ENCODE measurements at places on chromosomes 2 and 18.

DNA sequence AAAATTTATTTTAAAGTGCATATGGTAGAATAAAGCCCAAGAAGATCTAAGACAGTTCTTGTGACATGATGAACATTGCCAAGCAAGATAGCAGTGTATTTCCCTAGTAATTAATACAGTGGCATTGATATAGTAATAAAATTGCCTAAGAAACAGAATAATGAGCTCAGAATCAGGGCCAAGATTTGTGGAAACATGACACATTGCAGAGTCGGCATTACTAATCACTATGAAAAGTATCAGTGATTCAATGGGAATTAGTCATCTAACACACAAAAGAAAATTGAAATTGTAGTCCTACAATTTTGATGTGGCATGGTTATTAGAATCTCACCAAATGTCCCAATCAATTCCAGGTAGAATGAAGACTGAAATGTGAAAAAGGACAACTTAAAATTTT is 243.0 kb upstream of the CYRIA start:
- DNase-seq, result no peak

GRCh38 chr2:128291161-128291843 is 27.4 kb downstream of the HS6ST1 start:
- DNase-seq, result no peak

DNA sequence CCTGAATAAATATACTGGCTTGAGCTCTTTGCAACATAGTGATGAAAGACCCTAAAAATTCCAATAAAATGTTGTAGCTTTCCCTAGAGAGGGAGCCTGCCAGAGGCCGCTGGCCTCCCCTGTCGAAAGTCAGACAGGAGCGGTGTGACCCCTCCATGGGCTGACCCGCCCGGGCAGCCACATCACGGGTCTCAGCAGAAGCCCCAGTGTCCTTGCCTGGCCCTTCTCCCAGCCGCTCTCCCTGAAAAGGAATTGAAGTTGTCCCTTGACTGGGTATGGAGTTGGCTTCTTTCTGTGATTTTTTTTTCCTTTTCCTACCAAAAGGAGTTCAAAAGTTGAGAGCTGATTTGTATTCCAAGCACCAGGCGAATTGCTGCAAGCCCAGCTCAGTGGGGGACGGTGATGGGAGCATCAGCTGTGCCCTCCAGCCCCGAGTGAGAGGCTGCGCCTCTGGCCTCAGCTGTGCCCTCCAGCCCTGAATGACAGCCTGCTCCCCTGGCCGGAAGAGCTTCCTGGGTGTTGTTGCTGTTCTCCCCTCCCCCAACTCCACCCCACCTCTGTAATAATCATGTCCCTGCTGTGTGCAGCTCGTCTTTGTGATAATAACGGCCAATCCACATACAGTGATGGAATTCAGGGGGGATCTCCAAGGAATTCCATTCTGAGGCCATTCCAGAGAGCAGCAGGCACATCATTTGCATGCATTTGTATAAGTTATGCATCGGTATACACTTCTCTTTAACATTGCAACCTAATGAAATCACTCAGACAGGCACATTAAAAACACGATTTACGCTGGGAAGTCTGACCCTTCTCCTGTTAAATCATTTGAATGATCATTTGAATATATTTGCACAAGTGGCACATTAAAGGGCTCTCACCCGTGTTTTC is 501.0 kb downstream of the EIPR1 start:
- DNase-seq, result no peak

DNA sequence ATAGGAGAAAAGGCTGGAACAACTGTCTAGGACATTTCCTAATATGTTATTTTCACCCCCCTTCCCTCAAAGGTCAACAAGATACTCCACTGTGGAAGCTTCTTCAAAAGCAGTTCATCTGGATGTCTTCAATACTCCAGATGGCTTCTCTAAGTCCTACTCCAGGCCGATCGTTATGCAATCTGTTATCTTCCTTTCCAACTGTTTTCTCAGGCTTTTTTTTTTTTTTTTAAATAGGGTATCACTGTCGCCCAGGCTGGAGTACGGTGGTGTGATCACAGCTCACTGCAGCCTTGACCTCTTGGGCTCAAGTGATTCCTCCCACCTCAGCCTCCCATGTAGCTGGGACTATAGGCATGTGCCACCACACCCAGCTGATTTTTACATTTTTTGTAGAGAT is 26.3 kb downstream of the ATP8B1 start:
- DNase-seq, result peak; percentile 85

DNA sequence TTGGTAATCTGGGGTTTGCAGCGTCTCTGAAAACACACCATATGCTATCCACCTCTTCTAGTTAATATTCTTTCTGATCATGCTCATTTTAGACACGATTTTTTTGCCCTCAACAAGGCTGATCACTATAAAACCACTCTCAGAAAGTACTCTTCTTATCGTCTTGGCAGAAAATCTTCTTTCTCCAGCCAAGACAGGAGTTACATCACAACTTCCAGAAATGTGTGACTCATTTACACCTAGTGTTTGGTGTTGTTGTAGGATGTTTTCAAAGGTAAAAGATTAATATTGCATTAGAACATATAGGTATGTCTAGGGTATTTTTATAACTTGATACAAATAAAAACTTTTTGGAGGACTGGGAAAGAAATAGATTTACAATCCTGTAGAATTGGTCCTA is 138.5 kb upstream of the NETO1 start:
- no peak for DNase-seq

Measured in AG10803 (cell line).